ENCODE measurements at places on chromosomes 7 and 10.

DNA sequence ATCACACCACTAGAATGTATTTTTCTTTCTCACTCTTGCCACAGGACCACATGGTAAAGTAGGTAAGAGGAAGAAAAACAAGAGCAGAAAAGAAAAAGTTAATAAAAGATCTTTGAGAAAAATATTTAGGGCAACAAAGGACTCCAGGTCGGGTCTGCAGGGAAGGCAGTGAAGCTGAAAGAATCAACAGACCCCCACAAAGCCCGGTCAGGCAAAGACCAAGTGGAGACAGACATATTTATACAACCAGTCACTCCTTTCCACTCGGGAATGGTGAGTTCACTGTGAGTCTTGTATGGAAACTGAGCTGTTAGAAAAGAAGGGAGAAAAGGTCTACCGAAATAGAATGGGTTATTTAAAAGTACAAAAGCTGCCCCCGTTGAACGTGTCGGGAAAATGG lies 28.0 kb downstream of the RSU1 start:
- no peak for DNase-seq

DNA sequence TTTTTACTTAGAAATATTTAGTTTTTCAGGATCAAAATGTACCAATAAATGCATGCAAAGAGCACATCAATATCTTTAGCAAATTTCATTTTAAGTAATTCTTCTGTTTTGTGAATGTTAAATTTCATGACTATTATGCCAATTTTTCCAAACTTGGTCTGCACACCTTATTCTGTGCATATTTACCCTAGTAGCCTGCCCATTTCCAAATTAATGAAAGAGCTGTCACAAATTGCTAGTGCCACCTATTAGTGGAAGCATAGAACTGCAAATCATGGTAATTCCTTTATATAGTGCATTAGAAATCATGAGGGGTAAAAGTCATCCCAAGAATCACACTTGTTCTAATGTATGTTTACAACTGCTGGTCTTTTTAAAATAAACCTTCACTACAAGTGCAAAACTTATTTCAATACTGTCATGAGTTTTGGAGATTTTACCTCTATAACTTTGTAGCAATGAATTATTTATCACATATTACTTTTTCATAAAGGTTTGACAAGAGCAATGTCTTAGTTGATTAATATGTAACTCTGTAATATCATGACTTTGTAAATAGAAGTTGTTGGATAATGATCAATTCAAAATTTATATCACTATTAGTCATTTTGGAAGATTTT lies 5.7 kb downstream of the SEMA3A start:
- no peak for DNase-seq

GRCh38 chr10:70540089-70540788 lies 61.7 kb downstream of the PALD1 start:
- peak; percentile 53 for DNase-seq

GRCh38 chr7:25882151-25882773 lies 269.7 kb upstream of the NFE2L3 start:
- no peak for DNase-seq

GRCh38 chr7:30934225-30934624 lies 22.6 kb downstream of the AQP1 start:
- peak; percentile 10 for DNase-seq

- no peak for DNase-seq
Measured at GRCh38 chr7:139981511-139981895, 81.2 kb downstream of the PARP12 start.

GRCh38 chr7:64996305-64996704 lies 5.5 kb upstream of the ZNF117 start:
- no peak for DNase-seq

GRCh38 chr10:127907411-127908105 lies 655 bp downstream of the PTPRE start:
- DNase-seq = no peak

DNA sequence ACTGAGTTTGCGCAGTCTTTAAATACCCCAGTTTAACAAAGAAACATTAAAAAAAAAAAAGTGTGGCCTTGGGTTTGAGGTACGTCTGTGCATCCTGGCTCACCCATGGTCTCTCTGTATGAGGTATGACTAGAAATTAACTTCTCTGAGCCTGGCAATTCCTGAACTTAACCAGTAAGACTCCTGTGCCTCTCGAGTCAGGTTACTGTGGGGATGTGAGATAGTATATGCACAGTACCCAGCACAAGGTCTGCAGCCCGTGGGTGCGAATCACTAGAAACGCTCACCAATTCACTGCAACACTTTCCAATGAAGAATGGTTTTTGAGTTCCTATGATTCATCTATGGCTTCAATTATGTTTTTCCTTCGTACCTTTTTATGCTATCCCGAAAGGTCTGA lies 149.9 kb downstream of the SFMBT2 start:
- no peak for DNase-seq

GRCh38 chr10:28922127-28922526 lies 244.8 kb downstream of the BAMBI start:
- no peak for DNase-seq

- DNase-seq = no peak
Measured at GRCh38 chr7:138021889-138022288, 20.0 kb upstream of the CREB3L2 start.

- DNase-seq = no peak
Measured at GRCh38 chr7:115232041-115232440, 310.1 kb downstream of the MDFIC start.

- no peak for DNase-seq
Measured at GRCh38 chr10:116737627-116738327, 4.6 kb downstream of the HSPA12A start.

DNA sequence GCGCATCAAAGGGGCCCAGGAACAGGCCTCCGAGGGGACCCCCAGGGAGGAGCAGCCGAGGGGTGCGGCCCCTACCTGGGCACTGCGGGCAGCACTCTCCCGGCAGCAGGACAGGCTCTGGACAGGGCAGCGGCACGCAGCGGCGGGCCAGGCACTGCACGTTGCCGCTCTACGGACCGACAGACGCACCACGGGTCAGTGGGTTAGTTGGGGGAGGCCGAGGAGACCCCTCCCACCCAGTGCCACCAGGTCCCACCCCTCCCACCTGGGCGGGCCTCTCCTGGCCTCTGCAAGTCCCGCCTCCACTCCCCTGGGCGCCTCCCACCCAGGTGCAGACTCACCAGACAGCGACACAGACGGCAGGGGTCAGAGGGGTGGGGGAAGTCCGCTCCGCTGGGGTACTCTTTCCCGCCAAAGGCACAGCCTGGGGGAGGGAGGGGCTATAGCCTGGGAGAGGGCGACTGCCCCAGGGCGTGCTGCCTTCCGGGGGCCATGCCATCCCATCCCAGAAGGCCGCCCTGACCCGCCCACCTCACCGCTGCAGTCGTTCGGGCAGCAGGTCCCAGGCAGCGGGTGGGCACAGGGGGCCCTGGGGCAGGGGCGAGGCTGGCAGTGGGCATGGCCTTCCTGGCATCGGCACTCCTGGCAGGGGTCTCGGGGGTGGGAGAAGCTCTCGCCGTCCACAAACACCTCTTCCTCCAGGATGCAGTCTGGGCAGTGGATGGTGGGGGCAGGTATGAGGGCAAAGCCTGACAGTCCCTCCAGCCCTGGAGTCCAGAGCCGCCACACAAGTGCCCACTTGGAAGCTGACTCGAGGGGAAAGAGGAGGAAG lies 19.2 kb downstream of the KCP start:
- DNase-seq = no peak

- no peak for DNase-seq
Measured at GRCh38 chr10:77240041-77240652, 397.5 kb downstream of the KCNMA1 start.

GRCh38 chr10:128267581-128267980 lies 141.4 kb upstream of the MKI67 start:
- no peak for DNase-seq

- DNase-seq = no peak
Measured at GRCh38 chr10:24008164-24009091, 200.5 kb upstream of the KIAA1217 start.

GRCh38 chr7:133360201-133360600 lies 107.3 kb downstream of the EXOC4 start:
- DNase-seq = no peak

DNA sequence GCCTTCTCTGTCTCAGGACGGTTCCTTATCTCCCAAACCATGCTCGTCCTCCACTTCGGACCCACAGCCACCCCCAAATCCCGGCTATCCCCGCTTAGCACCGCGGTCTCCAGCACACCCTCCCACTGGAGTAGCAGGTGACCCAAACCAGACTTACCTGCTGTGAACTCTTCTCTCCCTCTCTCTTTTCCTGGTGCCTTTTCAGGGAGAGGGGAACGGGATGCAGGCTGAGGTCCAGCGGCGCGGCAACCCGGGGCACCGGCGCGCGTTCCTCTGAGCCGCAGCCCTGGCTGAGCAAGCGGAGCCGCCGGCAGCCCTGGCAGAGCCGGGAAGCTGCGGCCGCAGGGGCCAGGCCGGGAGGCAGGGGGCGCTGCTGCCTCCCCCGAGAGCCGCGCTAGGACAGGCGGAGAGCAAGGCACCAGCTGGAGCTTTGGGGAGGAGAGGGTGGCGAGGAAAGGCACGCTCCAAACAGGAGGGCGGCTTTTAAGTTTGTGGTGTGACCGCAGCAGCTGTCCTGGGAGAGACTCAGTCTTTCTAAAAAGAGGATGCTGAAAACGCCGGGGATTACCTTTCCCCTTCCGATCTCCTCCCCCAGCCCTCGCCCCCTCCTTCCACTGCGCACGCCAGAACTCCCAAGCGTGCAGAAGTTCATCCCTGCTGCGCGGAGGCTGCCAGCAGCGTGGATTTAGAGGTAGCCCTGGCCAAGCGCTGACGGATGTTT lies at the start of gene SEMA3D:
Gene SEMA3D (minus strand): TSS at position 536 of the 721 bp plus-strand sequence. CDS start 65,165 bp downstream, outside the sequence.
- DNase-seq = no peak

DNA sequence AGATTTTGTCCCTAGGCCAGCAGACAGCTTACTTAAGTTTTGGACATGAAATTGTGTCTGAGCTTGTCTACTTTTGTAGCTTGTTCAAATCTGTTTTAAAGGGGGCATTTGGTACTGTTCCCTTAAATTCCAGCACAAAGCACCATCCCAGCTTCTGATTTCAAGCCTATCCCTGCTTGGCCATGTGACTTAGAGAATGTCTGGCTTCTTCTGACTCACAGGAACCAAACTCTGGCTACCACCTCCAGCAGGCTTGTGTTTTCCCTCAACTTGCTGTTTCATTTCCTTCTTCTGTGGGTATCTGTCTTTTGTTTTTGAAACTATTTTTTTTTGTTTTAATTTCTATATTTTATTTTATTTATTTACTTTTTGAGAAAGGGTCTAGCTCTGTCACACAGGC lies 97.9 kb upstream of the FZD8 start:
- no peak for DNase-seq

- DNase-seq = no peak
Measured at GRCh38 chr7:94055963-94056362, 51.8 kb upstream of the BET1 start.

GRCh38 chr7:67348171-67348570 lies 351.5 kb downstream of the TYW1 start:
- DNase-seq = no peak

- no peak for DNase-seq
Measured at GRCh38 chr10:23951841-23952240, 257.1 kb upstream of the KIAA1217 start.

GRCh38 chr10:91909117-91909677 lies at the start of gene FGFBP3:
Gene FGFBP3, minus strand, starts transcription at chr10:91909486. Its CDS starts 517 bp downstream, at chr10:91908969.
- DNase-seq = no peak

- DNase-seq = no peak
Measured at GRCh38 chr7:95669513-95669912, 73.2 kb upstream of the PDK4 start.

GRCh38 chr10:33238643-33239042 lies 95.8 kb downstream of the NRP1 start:
- DNase-seq = no peak

GRCh38 chr7:115032715-115033703 lies 111.1 kb downstream of the MDFIC start:
- no peak for DNase-seq

DNA sequence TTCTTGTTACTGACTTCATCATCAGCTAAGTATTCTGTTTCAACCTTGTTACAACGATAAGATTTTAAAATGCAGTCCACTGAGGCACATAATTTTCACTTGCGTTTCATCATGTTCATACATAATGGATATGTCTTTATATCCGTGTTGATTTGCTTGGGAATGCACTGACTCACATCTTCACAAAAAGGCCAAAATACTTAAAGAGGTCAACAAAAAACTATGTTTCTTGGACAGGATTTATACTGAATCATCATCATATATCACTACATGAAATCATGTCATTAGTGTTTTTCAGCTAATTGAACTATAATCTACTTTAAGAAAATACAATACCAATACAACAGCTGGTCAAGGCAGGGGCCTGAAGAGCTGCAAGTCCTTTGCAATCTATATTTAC lies 324.5 kb upstream of the KLF6 start:
- DNase-seq = no peak

- no peak for DNase-seq
Measured at GRCh38 chr7:131081308-131081707, 246.4 kb upstream of the MKLN1 start.

GRCh38 chr10:132806110-132806509 lies 20.2 kb upstream of the NKX6-2 start:
- no peak for DNase-seq

GRCh38 chr10:48931188-48931587 lies 8.5 kb downstream of the LRRC18 start:
- no peak for DNase-seq
